ENCODE measurements at places on chromosomes 11 and 22.

GRCh38 chr11:83723999-83724398, 437.8 kb upstream of the CCDC90B start:
- no peak for DNase-seq

- DNase-seq = no peak
These were observed 55.9 kb downstream of the SHISAL1 start for GRCh38 chr22:44256556-44257485.

DNA sequence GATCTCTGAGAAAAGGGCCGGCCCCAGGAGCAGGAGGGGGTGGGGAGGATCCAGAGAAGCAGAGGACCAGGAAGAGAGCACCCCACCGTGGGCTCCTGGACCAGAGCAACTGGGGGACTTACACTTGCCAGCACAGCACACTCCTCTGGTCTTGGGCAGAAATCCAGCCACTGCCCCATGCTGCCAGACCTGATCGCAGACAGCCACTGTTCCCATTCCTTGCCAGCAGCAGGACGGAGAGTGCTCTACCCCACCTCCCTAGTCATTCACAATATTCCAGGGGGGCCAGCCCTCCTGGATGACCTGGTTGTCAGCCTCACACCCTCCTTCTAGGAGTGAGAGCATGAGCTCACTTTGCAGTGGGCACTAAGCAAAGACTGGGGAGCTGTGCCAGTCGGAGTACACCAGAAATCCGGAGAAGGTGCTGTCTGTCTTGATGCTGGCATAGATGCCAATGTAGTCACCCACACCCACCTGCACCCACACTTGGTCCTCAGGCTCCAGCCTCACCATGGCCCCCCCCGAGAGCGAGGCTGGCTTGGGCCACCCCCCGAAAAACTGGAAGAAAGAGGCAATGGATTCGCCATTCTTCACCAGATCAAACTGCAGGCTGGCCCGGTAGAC, 1.6 kb downstream of the C1QTNF5 start:
- no peak for DNase-seq

- no peak for DNase-seq
These were observed 9.5 kb downstream of the SNAP29 start for GRCh38 chr22:20868025-20868962.

GRCh38 chr11:14539982-14540421, 19.8 kb upstream of the PSMA1 start:
- peak; percentile 15 for DNase-seq

GRCh38 chr11:114196997-114197703, 99.0 kb upstream of the NNMT start:
- no peak for DNase-seq

DNA sequence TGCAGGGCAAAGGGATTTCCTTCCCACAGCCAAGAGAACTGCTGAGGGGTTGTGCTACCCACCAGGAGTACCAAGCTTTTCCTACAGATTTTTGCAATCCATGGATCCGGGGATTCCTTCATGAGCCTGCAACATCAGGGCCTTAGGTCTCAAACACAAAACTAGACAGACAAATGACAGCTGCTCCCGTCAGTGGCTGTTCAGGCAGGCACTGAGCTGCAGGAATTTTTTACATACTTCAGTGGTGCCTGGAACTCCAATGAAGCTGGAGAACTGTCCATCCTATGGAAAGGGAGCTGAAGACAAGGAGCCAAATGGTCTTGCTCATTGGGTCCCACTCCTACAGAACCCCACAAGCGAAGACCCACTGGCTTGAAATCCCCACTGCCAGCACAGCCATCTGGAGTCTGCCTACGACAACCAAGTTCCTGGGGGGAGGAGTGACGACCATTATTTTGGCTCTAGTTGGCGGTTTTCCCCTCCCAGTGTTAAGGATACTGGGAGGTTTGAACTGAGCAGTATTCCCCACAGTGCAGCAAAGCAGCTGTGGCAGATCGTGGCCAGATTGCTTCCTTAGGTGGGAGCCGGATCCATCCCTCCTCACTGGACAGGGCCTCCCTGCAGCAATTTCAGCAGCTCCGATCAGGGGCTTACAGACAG, 157.7 kb upstream of the TMEM45B start:
- DNase-seq = no peak

- no peak for DNase-seq
These were observed 197.2 kb downstream of the TENM4 start for GRCh38 chr11:79243422-79244210.

DNA sequence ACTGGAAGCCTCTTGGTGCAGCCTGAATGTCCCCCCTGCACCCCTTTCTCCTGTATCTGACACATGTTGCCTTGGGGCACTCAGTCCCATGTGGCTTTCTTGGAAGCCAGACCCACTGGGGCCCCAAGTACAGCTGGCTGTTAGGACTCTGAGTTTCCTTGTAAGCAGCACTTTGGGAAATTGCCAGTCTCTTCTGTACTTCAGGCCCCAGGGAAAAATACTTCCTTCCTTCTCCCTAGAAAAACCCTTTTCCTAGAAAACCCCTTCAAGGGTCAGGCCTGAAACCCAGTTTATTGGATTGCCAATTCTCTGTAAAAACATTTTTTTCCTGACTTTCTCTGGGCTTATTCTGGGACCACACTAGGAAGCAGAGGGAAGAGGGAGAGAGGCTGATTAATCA, 360.3 kb downstream of the TENM4 start:
- DNase-seq = no peak

DNA sequence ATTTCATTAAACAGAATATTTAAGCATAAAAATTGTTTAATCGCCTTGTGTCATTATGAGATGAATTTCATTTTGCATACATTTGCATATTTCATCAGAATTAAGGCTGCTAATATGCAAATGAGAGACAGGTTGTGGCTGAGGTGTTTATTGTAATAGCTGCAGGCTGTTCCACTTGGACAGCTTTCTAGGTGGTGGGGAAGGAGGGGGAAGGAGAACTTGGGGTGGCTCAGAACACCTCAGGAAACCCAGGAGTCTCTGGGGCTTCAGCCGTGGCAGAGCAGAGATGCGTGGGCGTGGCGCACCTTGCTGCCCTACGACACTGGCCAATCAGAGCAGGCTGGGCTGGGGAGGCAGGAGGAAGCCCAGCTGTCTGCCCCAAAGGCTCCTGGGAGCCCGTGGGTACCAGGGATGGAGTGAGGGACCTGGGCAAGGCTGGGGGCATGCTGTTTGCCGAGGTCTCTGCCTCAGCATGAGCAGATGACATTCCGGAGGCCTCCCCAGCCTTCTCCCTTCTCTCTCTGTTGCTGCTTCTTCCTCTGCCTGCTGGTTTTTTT, 542.9 kb downstream of the MN1 start:
- no peak for DNase-seq

- DNase-seq = no peak
These were observed 6.0 kb upstream of the FGF3 start for GRCh38 chr11:69825037-69825834.

GRCh38 chr22:43256976-43257545, 70.1 kb upstream of the TTLL12 start:
- no peak for DNase-seq

DNA sequence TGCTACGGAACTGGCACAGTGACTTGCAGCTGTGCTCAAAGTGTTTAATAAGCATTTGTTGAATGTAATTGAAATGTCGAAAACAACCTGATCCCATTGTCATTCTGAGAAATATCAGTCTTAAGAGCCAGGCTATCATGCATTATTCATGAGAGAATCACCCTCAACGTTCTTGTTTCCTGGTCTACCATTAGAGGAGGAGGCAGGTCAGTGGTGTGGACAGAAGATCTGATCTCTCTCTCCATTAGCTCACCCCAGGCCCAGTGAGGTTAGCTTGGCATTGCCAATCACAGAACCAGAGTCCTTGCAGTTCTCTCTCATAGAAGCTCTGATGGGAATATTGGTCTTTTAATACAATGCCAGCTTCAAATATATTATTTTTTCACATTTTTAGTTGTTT, 121.1 kb upstream of the SPON1 start:
- DNase-seq = no peak

DNA sequence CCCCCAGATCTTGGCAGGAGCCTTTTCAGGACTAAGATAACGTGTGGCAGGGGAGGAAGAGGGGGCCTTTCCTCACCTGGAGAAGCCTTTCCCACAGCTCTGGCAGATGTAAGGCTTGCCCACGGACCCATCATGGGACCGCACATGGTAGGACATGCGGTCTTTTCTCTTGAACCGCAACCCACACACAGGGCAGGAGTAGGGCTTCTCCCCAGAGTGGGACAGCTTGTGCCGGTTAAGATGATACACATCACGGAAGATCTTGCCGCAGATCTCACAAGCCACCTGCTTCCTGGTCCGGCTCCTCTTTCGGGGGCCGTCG, 1.9 kb downstream of the PATZ1 start:
- DNase-seq = peak; percentile 21

GRCh38 chr11:80284946-80285785, 844.3 kb upstream of the TENM4 start:
- DNase-seq = no peak

DNA sequence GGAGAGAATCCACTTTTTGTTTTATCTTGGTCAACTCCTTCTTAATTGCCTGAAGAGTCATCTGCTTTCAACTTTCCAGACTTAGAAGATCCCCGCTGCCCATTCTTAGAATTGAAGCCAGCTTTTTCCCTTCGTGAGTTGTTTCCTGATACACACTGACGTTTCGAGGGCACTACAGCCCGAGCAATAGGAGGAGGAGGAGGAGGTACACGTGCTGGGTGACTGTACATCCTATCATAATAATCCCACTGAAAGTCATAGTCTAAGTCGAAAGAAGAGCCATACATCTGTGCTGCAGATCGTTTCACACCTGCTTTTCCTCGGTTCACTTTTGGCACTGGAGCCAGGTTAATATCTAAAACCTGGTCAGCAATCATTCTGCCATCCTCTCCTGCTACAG, 606.1 kb downstream of the DLG2 start:
- DNase-seq = no peak

Measured in MV-4-11 (cell line).